H7 (cell line): ENCODE measurements at places on chromosomes 4 and X. TPM values are rescaled to one million over a fixed set of nuclear protein-coding genes. Genes with fewer than 3 reads are reported as not detected.

DNA sequence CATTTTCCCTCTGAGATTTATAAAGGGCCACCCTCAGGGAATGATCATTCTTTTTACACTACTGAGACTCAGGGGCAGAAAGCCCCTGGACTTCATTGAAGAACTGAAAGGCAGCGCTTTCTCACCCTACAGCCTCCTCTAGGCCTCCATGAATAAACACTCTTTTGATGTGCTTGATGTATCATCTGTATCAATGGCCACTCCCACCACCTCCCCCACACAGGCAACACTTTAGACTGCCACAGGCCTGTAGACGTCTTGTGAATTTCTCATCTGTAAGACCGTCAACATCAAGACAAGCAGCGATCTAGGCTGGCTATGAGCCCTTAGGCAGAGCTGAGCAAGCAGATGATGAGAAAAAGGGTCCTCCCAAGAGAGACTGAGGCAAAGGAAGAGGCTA is 123.2 kb downstream of the HUWE1 start:
- DNase-seq = no peak

DNA sequence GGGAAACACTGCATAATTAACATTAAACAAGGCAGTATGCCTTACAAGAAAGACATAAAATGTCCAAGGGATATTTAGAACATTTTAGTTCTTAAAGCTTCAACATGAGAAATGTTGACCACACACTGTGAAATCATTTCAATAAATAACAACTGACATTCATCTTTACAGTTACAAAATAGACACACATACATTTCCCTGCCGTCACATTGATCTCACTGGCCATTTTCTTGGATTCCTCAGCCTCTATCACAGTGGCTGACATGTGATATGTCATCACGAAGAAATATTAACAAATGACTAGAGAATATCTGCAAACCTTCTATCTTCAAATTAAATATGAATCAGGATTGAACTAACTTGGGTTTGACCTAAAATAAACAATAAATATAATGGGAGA is 1.9 kb downstream of the CXCL2 start:
- DNase-seq = no peak

DNA sequence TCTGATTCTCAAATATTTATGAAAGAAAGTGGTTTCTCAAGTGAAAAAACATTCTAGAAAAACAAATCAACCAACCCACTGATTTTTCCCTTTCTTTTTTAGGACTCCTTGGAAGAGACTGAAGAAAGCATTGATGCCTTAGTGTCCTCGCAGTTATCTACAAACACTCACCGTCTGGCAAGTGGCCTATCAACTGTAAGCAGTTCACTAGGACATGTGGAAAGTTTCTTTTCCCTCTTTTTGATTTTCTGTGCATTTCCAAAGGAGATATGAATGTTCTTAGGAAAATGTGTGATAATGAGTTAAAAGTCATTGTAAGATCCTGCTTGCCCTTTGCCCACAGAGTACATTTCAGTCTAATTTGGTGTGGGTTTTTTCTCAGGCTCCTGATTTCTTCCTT is 95.9 kb downstream of the SYTL5 start:
- DNase-seq = no peak

Gene EREG
- total RNA-seq = not detected in 2 replicates

- no peak for DNase-seq
These were observed 841.9 kb upstream of the HS3ST1 start for GRCh38 chr4:12270546-12270945.

GRCh38 chr4:53141308-53141707 is 224.6 kb downstream of the SCFD2 start:
- no peak for DNase-seq

GRCh38 chr4:24405341-24405740 is 179.0 kb downstream of the DHX15 start:
- no peak for DNase-seq

Gene RGN
- 0.31 TPM in 1 of 2 replicates, not detected in the other for total RNA-seq

DNA sequence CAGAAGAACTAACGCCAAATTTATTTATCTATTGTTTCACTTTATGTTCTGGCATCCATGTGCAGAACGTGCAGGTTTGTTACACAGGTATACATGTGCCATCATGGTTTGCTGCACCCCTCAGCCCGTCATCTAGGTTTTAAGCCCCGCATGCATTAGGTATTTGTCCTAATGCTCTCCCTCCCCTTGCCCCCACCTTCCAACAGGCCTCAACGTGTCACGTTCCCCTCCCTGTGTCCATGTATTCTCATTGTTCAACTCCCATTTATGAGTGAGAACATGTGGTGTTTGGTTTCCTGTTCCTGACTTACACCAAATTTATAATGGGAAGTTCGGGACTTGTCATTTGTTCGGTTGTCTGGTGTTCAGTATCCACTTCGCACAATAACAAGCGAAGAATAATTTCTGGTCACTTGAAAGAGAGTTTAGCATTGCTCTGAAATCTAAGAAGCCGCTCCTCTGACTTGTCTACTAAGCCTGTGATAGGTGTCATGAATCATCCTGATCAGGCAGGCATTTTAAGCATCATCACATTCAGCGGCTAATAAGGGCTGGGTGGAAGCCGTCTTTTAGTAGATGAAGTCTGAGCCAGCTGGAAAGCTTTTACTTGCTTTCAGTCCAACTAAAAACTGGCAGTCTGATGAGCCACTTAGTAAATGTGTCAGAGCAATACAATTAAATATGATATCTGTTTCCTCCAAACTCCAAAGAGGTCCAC is 1065.7 kb upstream of the PABPC4L start:
- no peak for DNase-seq

GRCh38 chrX:37745354-37745753 is 34.5 kb upstream of the CYBB start:
- DNase-seq = peak; percentile 66

GRCh38 chr4:174521800-174522182 is 497 bp downstream of the HPGD start:
- peak; percentile 38 for DNase-seq

Gene NAT8L
- total RNA-seq = 4.1 and 5.2 TPM in 2 replicates

Gene EDNRA
- 1.1 and 1.4 TPM in 2 replicates for total RNA-seq

GRCh38 chr4:152870606-152871005 is 65.5 kb upstream of the FHDC1 start:
- DNase-seq = peak; percentile 36

DNA sequence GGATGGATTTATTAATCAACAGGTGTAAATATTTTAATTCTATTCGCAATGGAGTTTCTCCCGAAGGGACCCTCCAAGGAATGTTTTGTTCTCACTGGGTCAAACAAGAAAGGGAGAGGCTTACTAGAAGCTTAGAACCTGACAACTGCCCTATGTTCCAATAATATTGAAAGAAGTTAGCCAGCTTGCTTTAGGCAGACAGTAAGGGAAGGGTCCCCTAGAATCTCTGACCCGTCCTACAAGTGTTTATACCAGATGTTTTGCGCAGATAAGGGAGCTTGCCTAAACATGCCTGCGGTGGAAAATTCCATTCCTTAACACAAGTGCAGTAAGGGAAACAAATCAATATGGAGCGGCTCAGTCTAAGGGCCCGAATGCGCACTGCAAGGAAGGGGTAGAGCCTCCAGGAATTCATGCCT is 17.7 kb downstream of the IL21 start:
- DNase-seq = no peak

DNA sequence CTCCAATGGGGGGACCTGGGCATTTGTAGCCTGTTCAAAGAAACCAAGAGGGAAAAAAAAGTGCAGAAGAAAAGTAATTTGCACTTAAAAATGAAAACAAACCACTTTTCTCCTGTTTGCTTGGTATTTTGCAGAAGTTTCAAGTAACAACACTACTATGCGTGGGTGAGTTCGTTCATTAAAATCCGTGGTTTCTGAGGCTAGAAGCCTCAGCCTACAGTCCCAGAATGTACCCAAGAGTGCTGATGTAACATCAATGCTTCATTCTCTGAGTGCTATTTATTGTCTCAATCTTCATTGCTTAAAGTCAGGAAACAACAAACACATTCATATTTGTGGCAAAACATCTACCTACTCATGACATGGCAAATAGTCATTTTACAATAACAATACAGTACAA is 29.2 kb downstream of the LGI2 start:
- no peak for DNase-seq

Gene PAK3
- 1.8 and 2.0 TPM in 2 replicates for total RNA-seq

Gene PASD1
- not detected in 2 replicates for total RNA-seq

DNA sequence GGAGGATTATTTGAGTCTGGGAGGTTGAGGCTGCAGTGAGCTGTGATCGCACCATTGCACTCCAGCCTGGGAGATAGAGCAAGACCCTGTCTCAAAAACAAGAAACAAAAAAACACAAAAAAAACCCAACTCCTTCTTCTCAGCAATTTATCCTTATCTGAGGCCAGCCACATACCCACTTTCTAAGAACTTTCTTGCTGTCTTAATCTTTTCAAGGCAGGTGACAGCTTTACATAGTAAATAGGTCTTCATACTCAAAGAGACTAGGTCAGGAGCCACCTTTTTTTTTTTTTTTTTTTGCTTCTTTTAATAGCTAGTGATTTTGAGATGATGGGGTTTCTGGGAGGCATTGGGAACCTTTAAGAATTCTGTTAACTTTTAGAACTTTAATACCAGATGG is 26.1 kb upstream of the ZCCHC13 start:
- no peak for DNase-seq

- DNase-seq = no peak
These were observed 10.3 kb upstream of the VSIG4 start for GRCh38 chrX:66050140-66050569.

Gene GAGE12F
- total RNA-seq = not detected in 2 replicates

Gene PCSK1N
- 0.59 and 1.6 TPM in 2 replicates for total RNA-seq

Gene COL4A6
- 23.7 and 26.8 TPM in 2 replicates for total RNA-seq

DNA sequence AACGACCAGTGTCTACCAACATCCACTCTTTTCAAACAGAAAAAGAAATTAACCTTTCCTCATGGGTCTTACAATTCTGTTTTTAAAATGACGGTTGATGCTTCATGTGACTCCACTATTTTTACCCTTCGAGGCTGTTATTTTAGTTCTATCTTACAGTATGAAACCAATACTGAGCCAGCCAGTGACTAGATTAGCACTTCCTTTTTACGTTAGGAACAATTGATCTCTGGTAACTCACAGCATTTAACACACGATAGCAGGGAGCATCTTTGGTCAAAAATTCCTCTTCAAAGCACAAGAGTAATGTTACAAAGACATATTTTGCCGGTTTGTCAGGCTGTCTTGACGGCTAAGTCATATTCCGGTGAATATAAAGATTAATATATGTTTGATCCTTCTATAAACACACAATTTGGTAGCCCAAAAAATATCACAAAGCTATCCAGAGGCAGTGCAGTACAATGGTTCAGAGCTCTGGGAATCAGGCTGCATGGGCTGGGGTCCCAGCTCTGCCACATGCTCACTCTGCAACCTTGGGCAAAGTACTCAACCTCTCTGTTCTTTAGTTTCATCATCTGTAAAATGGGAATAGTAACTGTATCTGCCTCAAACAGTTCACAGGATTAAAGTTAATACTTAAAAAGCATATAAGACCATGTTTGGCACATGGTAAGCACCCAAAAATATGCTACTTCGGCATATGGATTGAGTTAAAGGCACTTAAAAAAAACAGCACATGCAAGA is 62.9 kb upstream of the TXK start:
- DNase-seq = no peak

DNA sequence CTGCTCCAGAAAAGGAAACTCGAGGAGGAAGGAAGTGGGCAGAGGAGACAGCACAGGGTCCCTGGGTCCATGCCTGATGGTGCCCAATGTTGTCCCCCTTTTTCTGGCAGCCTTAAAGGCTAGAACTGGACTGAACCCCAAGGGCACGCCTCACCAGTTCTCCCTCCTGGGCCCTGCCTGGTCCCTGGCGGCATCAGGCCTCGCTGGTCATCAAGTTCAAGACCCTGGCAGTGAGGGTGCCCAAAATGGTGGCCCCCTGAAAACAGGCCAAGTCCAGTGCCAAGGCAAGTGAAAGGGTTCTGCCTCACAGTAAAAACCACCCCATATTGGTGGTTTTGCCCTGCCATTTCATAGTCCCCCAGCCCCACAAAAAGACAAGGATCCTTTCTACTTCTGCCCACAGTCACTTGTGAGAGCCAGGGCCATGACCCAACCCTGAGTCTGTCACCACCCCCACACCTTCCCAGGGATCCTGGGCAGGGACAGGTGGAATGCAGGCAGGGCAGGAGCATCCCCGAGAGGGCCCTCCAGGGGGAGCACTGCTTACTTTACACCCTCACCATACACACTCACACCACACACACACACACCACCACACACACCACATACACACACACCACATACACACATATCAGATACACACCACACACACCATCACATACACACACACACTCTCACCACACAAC is 107.6 kb downstream of the DCTD start:
- peak; percentile 72 for DNase-seq
